Activated T-cell treated with anti-CD3 and anti-CD28 coated beads, Interleukin-2, amount 50 U/mL, for 72 hours (primary cell): ENCODE measurements at places on chromosomes 2 and 18. TPM values are rescaled to one million over a fixed set of nuclear protein-coding genes. Genes with fewer than 3 reads are reported as not detected.

- no peak for DNase-seq
- H3K4me1 ChIP-seq: no peaks in the 10 kb centered on the region
- no peaks in the 10 kb centered on the region for H3K27me3 ChIP-seq
- H3K4me3 ChIP-seq: no peak overlapping the region
These were observed 34.1 kb upstream of the CTAGE1 start for GRCh38 chr18:22451796-22452195.

- no peaks in the 10 kb centered on the region for H3K4me1 ChIP-seq
- no peak for DNase-seq
- H3K27me3 ChIP-seq: no peaks in the 10 kb centered on the region
- no peak overlapping the region for H3K27ac ChIP-seq
These were observed 823.3 kb downstream of the TDRD15 start for GRCh38 chr2:21947046-21947445.

GRCh38 chr2:134988994-134989605 is 58.1 kb downstream of the MAP3K19 start:
- H3K27ac ChIP-seq: no peak overlapping the region
- peaks cover 2% of the 10 kb centered on the region for H3K36me3 ChIP-seq
- DNase-seq: no peak
- H3K27me3 ChIP-seq: peaks cover 8% of the 10 kb centered on the region
- no peaks in the 10 kb centered on the region for H3K4me1 ChIP-seq

The OR6B2 gene
- total RNA-seq: not detected
